ENCODE measurements at places on chromosomes 12 and 14.

GRCh38 chr12:107515446-107515958 is 170.1 kb upstream of the PWP1 start:
- DNase-seq, result no peak

DNA sequence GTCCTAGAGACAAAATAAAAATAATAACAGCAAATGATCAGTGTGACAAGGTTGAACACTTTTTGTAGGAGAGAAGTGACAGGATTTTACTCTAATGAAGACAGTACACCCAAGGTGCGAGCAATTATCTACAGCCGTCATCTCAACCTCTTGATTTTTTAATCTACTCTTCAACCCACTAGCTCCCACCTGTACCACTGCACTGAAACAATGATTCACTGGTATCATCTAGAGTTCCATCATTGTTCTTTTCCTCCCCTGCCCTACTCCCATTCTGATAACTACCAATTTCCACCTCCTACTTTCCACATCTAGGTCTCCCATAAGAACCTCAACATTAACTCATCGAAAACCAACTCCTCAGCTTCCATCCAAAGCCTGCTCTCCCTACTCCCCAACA is 99.8 kb downstream of the PPP2R5E start:
- no peak for DNase-seq

- DNase-seq, result no peak
Measured at GRCh38 chr12:50739611-50740010, 24.3 kb upstream of the ATF1 start.

DNA sequence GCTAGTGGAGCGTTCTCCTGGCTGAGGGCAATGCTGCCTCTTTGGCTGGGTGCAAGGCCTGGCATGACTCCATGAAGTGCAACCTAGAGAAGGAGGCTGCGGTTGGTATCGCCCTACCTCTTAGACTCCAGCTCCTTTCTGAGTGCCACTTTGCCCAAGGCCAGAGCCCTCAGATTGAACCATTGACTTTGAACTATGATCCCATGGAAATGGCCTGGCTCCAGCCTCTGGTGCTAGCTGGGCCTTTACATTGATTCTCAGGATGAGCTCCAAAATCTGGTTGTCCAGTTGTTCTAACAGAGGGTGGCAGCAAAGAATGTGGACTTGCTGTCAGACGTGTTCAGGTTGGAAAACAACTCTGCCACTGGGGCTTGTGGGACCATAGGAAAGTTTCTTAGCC is 16.1 kb upstream of the SMOC1 start:
- DNase-seq, result no peak

DNA sequence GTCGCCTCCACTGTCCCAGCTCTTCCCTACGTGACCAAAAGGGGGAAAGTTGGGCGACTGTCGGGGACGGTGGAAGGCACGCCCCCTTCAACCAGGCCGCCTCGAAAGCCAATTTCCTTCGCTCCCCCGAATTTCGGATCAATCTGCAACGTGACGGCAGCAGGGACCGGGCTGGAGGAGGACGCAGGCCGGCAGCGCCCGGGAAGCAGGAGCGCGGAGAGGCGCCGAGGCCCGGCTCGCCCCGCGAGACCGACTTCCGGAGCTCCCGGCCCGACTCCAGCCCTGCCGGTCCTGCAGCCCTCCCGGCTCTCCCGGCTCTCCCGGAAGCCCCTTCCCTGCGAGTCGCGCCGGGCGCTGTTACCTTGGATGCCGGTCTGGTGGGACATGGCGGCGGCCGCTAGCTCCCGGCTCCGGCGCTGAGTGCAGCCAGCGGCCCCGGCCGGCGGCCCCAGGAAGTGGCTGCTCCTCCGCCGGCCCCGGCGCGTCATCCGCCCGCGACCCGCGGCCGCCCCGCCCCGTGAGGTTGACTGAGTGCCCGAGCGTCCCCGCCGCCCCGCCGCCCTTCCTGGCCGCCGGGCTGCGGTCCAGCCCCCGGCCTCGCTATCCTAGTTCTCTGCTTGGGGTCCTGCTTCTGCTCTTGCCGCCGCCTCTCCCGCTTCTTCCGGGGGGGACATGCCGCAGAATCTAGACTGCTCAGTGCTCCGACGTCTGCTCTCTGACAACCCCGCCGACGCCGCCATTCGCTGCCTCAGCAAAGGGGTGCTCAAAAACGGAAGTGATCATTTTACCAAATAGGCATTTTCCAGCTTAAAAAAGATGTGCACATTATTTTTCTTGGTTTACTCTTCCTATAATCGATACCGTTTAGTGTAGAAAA is at the start of gene TWF1:
TSS of gene TWF1 (minus strand) at position 458 of the 877 bp plus-strand sequence. CDS start at position 386, 72 bp downstream.
- peak; percentile 71 for DNase-seq

DNA sequence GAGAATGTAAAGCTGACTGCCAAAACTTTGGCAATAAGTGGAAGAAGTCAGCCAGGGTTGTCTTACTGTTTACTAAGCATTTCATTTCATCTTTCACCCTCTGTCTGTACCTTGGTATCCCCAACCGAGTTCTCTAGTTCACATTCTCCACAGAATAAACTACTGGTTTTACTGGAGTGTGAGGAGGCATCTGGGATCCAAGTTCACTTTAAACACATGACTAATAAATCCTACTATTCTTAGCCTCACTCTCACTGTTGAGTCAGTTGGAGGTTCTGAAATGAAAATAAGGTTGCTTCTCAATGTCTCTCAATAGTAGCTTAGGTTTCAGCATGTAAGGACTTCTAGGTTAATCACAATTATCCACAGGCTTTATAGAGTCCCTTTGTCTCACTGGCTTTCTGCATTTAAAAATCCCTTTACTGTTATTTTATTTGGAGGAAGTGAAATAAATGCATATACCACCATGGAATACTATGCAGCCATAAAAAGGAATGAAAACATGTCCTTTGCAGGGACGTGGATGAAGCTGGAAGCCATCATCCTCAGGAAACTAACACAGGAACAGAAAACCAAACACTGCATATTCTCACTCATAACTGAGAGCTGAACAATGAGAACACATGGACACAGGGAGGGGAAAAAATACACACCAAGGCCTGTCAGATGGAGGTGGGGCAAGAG is 95.8 kb downstream of the EPS8 start:
- DNase-seq, result no peak

GRCh38 chr14:102362084-102362483 is 606 bp downstream of the CINP start:
- no peak for DNase-seq
